Activated T-cell treated with anti-CD3 and anti-CD28 coated beads for 24 hours (primary cell): ENCODE measurements at places on chromosomes 6 and 20.

DNA sequence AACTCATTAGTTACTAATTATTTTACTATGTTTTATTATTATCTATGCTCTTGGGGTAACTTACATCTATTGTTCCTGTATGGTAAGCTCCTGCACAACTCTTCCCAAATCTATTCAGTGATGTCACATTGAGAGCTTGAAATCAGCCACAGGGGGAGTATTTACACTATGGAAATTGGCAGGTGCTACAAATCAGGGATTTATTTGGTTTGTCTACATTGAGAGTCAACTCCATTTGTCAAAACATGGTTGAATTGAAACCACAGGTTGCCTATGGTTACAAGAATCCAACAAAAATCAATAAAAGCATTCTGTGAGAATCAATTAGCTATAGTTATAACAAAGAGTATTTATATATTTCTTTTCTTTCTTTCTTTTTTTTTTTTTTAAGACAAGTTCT, 3.9 kb upstream of the FITM2 start:
- DNase-seq = no peak

DNA sequence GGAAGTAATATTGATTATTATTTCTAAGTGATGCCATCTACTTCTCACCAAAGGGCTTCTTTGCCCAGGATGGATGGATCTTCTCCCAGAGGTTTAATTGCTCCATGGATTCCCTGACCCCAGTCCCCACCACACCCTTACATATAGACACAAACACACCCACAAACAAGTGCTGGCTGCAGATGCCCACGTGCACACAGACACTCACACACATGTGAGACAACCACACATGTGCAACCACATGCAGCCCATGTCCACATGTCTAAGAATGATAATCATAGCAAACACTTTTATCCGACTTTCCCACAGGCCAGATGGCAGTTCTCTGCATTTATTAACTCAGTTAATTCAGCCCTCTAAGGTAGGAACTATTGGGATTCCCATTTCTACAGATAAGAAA, 44.2 kb downstream of the MAFB start:
- no peak for DNase-seq

DNA sequence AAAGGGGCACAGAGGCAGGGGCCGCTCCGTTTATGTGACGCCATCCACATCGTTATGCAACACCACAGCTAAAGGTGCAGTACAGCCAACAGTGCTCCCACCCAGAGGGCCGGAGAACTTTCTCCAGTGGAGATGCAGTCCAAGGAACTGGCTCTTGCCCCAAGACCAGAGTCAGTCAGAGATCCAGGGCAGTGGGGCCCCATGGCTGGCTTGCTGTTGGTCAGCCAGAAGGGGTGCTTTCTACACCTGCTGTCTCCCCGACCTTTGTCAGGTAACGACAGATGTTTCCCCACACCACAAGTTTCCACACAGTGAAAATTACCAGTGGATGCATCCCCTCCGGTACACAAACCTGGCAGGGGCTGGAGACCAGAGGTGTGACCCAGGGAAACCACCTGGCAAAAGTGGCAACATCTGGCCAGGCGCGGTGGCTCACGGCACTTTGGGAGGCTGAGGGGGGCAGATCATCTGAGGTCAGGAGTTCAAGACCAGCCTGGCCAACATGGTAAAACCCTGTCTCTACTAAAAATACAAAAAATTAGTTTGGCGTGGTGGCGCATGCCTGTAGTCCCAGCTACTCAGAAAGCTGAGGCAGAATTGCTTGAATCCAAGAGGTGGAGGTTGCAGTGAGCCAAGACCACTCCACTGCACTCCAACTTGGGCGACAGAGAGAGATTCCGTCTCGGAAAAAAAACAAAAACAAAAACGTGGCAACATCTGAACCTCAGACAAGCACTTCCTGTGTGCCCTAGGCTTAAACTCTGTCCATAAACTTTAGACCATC, 34.9 kb downstream of the UBE2V1 start:
- DNase-seq = no peak

- no peak for DNase-seq
Observed at GRCh38 chr6:39100358-39100757, 14.6 kb downstream of the SAYSD1 start.

DNA sequence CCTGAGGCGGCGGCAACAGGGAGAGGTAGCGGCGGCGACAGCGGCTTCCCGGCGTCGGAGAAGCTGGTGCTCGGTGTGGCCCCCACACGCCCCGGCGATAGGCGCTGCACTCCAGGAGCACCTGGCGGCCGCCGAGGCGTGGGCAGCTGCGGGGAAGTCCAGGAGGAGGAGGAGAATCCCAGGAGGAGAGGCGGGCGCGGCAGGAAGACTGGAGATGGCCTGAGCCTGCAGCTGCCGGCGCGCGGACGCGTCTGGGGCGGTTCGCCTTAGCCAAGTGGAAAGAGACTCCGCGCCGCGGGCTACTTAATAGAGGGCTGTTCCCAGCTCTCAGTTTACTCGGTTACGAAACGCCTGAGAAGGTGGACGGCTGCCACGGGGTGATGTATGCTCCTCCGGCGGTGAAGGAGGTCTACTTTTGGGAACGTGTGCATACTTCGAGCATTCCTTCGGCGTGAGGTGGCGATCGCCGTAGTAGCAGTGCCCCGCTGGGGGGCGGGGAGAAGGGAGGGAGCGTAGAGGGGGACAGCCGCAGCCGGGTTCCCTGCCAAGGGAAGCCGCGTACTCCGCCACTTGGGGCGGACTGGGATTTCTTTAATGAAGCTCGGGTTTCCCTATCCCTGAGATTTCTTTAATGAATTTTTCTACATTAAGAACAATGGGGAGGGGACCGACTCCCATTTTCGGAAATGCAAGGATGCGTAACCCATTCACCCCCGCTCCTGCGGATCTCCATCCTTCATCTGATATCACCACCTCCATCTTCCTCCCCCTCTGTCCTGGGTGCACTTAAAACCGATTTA, at the start of gene COL12A1:
Gene COL12A1, minus strand, starts transcription at position 278 of the 800 bp plus-strand sequence. CDS start 3,261 bp downstream, outside the sequence.
- no peak for DNase-seq

DNA sequence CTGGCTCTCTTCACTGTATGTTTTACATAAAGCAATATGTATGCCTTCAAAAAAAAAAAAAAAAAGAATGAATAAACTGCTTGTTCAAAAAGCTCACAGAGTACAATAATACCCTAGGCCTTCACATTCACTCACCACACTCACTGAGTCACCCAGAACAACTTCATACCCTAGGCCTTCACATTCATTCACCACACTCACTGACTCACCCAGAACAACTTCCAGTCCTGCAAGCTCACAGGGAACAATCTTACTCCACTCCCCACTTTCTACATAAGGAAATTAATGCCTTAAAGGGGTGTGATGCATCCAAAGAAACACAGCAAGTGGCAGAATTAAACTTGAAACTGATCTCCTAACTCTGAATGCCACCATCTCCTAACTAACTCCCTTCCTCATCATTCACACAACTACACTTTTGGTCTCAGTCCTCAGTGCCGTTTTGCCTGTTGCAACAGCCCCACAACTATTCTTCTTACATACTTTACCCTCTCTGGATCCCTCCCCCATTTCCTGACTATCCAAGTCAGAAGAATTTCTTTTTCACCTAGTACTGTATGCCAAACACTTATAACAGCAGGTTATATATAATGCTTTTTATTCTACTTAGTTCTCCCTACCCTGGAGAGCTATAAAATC, 34.2 kb downstream of the NHSL1 start:
- no peak for DNase-seq

GRCh38 chr20:57243480-57244220, 22.8 kb downstream of the BMP7 start:
- no peak for DNase-seq

DNA sequence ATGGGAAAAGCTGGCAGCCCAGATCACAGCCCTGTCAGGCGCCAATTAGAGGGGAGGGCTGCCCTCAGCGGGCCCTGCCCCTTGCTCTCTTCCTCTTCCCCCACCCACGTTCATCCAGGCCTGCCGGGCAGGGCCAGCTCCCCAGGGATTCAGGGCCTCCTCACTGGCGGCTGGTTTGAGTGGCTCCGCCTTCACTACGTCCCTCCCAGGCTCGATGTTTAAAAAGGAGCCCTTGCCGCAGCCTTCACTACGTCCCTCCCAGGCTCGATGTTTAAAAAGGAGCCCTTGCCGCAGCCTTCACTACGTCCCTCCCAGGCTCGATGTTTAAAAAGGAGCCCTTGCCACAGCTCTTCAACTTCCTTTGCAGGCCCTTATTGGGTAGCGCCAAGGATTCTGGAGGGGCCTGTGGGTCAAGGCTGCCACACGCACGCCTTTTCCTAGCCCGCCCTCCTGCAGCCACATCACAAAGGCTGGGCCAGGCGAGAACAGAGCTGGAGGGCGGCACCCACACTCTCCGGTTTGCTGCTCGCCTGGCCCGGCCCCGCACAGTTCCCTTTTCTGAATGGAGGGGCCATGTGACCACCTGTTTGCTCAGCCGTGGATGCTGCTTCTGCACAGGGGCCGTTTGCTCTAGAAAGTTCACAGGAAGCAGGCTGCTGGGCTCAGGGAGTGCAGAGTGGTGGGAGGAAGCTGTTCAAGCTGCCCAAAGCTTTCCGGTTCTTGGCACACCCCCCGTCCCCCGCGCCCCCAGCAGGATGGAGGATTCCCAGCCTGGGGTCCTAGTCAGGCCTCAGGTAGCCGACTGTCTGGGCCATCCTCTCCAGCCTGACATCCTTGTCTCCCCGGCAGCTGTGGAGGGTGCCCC, 1.6 kb downstream of the SLC17A9 start:
- peak; percentile 42 for DNase-seq

- DNase-seq = no peak
Observed at GRCh38 chr20:13865791-13866351, 81.0 kb downstream of the NDUFAF5 start.

GRCh38 chr6:126524811-126525326, 185.0 kb downstream of the CENPW start:
- DNase-seq = no peak

- DNase-seq = no peak
Observed at GRCh38 chr6:7135755-7136154, 28.0 kb downstream of the RREB1 start.

DNA sequence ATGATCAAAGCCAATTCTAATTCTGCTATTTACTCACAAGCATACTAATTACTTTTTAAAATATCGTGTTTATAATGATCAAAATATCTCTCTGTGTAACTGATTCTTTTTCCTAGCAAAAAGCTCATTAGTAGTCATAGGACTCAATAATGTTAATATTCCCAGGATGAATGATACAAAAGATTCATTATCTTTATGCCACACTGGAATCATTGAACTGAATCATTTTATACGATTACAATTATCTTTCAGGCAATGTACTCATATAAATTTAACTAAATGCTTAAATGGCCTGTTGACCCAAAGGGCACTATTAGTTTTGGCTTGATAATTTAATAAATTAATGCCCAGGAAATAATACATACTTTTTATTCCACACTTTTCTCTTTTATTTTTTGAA, 96.3 kb downstream of the EYS start:
- no peak for DNase-seq

DNA sequence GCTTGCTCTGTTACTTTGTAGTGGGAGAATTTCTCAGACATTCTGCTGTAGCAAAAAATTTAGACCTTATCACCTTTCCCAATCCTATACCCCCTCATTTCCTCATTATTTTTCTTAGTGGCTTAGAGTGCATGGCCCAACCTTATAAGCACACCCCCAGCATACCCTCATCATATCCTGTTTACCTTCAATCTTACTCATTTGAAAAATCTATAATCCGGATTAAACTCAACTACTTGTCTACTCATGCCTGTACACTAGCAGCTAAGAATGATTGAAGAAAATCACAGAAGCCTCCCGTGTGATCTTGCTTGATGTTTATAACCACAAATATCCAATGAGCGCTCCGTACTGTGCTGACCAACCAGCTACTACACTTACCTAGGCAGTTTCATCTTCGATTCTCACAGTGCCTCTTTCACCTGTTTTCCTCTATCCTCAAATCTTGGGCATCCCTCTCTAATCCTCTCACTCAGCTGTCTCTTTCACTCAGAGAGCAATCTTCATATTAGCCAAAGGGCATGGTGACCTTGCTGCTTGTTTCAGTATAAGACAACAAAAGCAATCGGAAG, 36.6 kb downstream of the AIG1 start:
- DNase-seq = no peak

DNA sequence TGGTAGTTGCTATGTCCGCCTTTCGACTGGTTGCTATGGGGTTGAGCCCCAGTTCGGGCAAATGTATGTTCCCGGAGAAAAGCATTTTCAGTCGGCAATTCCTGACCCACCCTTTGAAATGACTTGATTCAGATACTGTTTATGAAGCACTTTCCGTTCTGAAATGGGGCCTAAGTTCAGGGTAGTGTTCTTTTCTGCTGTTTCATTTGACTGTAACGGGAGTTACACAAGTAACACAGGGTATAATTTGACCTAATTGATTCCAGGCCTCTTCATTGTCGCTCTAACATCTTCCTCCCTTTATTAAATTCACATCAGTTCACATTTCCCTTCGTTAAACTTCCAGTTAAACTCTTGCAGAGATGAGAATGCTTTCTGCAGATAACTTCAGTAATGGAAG, 85.5 kb downstream of the BMP6 start:
- DNase-seq = no peak

DNA sequence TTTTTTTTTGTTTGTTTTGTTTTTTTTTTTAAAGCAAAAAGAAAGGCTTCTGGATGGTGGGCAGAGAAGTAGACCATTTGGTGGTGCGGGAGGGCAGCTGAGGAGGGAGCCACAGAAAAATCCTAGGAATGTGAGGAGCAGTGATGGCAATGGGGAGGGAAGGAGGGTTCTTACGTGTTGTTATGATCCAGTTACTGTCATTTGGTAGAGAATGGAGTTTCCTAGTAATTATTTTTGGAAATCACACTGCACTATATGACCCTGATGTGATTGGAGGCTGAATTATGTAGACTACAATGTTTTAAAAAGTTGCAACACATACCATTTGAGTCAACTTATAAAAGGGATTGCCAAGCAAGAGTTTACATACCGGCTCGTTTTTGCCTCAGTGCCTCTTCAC, 22.1 kb downstream of the ADGRF5 start:
- no peak for DNase-seq

DNA sequence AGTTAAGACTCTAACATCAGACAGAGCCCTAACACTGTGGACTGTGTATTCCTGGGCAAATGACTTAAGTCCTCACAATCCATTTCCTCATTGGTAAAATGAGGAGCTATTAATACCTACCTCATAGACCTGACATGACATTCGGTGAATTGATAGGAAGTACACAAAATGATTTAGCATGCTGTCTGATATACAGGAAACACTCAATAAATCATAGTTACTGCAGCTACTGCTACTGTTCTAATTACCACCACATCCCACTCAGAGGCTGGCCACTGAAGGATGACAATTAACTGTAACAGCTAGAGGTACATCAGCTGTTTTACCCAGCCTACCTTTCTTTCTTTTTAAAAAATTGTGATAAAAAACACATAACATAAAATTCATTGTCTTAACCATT, 87.7 kb downstream of the PLCG1 start:
- no peak for DNase-seq

- DNase-seq = no peak
Observed at GRCh38 chr6:25756382-25757363, 2.1 kb downstream of the SLC17A4 start.

GRCh38 chr6:140897804-140898573, 1234.7 kb upstream of the GJE1 start:
- no peak for DNase-seq

GRCh38 chr6:83985308-83985713, 48.3 kb upstream of the MRAP2 start:
- DNase-seq = no peak
